ENCODE measurements at places on chromosomes 11 and 22. TPM values are rescaled to one million over a fixed set of nuclear protein-coding genes. Genes with fewer than 3 reads are reported as not detected.

PYGM gene
- not detected for polyA plus RNA-seq

PATE2 gene
- not detected for polyA plus RNA-seq

ATP6V1E1 gene
- 131 TPM for polyA plus RNA-seq

IL18 gene
- 51.9 TPM for polyA plus RNA-seq

FAM83F gene
- polyA plus RNA-seq: not detected

USP2 gene
- 0.33 TPM for polyA plus RNA-seq

ASPHD2 gene
- polyA plus RNA-seq: 1.6 TPM

XKR3 gene
- not detected for polyA plus RNA-seq

KRTAP5-10 gene
- not detected for polyA plus RNA-seq
